Esophagus (tissue), 2 donors: ENCODE measurements at places on chromosomes 2 and 18. TPM values are rescaled to one million over a fixed set of nuclear protein-coding genes. Genes with fewer than 3 reads are reported as not detected.

The SLC40A1 gene
- 5.5 TPM for polyA plus RNA-seq

The MARCHF7 gene
- polyA plus RNA-seq: 43.1 TPM

The D2HGDH gene
- polyA plus RNA-seq: 49.1 TPM

The FIGN gene
- 0.49 TPM for polyA plus RNA-seq

The DNAH7 gene
- polyA plus RNA-seq: 0.09 TPM

The TMEM178A gene
- 0.53 TPM for polyA plus RNA-seq

The DNAJC5G gene
- polyA plus RNA-seq: 0.05 TPM

The REEP1 gene
- polyA plus RNA-seq: 2.6 TPM

The SERPINB3 gene
- 870 TPM for polyA plus RNA-seq

The NEURL3 gene
- polyA plus RNA-seq: not detected

The GREB1 gene
- 0.16 TPM for polyA plus RNA-seq

The REG1B gene
- 0.34 TPM for polyA plus RNA-seq

The SETBP1 gene
- polyA plus RNA-seq: 1.5 TPM

The NYAP2 gene
- polyA plus RNA-seq: 0.09 TPM

The TPO gene
- polyA plus RNA-seq: 1.5 TPM

The C1GALT1C1L gene
- polyA plus RNA-seq: 0.26 TPM

The NAT8 gene
- not detected for polyA plus RNA-seq

The CYB5A gene
- 37.0 TPM for polyA plus RNA-seq

The CYBRD1 gene
- polyA plus RNA-seq: 8.4 TPM

The CERS6 gene
- polyA plus RNA-seq: 4.2 TPM

The SIX3 gene
- not detected for polyA plus RNA-seq

The GALNT5 gene
- polyA plus RNA-seq: 3.1 TPM

The ZNF519 gene
- polyA plus RNA-seq: 4.7 TPM

The SAG gene
- not detected for polyA plus RNA-seq

The UGT1A3 gene
- 1.5 TPM for polyA plus RNA-seq

The DCDC2C gene
- polyA plus RNA-seq: not detected
